Activated T-helper 1 cell treated with anti-CD3 and anti-CD28 coated beads, Interleukin-2, amount 50 U/mL, for 16 hours (primary cell): ENCODE measurements at places on chromosomes 3 and 15.

DNA sequence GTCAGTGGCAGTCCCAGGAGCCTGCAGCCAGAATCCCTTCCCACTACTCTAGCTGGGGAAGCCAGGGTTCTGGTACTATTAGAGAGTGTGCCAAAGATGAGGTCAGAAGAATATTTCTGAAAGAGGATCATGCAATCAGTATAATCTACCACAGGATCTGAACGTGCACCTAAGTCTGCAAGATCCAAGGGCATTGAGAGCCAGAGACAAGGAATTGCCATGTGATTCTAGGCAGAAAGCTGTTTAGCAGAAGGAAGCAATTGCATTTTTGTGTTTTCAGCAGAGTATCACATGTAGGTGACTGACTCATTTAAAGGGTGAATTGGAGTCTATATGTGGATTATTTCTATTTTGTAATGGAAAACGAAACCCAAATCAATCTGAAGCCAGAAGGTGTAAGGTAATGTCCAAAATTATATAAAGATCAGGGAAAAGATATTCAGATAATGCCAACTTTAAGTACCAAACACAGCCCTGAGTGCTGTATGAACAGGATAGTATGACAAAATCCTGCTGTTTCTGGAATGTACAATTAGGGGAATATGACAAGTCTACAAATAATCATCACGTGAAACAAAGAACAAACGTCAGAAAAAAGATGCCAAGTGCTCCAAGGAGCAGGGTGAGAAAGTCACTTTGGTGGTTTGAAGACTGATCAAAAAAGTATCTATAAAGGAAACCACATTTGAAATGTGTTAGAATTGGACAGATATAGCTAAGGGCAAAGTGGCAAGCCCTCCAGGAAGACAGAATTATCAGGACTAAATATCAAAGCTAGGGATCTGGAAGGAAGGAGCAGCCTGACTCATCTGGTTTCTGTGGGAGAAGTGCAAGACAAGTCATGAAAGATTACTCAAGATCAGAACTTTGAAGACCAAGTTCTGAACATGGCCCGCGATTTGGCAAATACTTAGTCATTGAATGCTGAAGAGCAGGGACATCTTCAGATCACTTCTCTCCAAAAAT lies 1036.6 kb downstream of the NTRK3 start:
- DNase-seq, result no peak

GRCh38 chr3:62527474-62527873 lies 154.1 kb upstream of the FEZF2 start:
- DNase-seq, result no peak

GRCh38 chr15:26889298-26889898 lies 22.5 kb downstream of the GABRA5 start:
- DNase-seq, result no peak

DNA sequence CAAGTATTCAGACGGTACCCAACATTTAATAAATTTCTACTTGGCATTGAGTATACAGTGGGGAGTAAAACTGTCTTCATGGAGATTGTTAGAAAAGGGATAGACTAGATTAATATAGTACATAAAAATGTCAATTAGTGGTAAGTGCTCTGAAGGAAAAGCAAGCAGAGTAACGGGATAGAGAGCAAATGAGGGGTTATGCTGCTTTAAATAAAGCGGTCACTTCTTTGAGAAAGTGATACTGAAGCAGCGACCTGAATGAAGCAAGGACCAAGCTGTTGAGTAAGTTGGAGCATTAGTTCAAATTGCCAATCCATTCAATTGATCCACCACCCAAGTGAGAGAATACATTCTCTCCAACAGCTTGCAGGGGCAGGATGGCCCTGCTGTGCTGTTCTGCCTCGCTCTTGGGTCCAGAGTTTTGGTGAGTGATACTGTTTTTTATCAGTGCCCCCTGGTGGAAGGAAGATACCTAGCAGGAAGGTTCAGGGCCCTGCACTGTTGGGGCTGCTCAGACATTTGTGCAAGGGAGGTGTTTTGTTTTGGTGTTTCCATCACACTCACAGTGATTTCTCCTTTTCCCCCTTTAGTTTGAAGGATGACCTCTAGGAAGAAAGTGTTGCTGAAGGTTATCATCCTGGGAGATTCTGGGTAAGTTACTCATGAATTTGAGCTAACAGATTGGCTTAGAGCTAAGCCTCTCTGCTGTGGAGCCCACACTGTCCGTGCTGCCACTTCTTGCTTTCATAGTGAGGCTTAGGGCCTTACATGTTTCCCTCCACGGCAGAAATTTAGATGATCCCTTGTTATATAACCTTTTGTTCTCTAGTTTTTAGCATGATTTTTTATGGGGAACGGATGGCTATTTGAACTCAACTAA lies 69.0 kb downstream of the RAB7A start:
- DNase-seq, result peak; percentile 42

- no peak for DNase-seq
These were observed 260.5 kb downstream of the SCAPER start for GRCh38 chr15:76644646-76645045.

DNA sequence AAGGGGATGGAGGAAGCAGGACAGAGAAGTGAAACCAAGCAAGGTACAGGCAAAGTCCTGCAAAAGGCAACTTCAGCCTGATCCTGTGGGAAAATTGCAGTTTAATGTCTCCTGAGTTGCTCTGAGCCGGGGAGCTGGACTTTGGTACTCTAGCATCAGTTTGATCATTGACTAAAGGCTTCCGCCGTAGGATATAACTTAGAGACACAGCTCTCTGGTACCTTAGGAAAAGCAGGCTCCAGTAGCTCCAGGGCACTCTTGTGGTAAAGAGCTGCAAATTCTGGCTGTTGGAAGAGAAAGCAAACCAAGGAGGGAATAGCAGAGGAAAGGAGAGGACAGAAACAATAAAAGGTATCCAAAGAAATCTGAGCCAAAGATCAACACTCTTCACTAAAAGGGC lies 521.1 kb downstream of the PLOD2 start:
- DNase-seq, result no peak

- no peak for DNase-seq
These were observed 20.8 kb downstream of the NFKBIZ start for GRCh38 chr3:101870138-101870537.

DNA sequence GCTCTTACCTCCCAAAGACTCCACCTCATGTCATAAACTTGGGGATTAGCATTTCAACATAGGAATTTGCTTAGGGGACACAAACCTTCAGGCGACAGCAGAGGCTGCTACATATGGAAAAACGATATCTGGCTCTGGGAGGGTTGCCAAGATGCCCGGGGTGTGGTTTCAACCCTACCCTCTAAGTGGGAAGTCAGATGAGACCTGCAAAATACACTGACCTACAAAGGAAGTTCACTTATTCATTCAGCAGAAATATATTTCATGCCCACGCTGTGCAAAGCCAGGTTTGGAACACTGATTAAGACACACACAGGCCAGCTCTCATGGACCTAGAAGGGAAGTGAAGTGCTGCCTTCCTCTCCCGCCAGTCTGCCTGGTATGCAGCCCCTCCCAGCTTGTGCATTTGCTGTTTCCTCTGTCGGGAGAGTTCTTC lies 239.3 kb downstream of the FEZF2 start:
- DNase-seq, result no peak

- DNase-seq, result no peak
These were observed 74.6 kb upstream of the SPATA12 start for GRCh38 chr3:56985878-56986277.

DNA sequence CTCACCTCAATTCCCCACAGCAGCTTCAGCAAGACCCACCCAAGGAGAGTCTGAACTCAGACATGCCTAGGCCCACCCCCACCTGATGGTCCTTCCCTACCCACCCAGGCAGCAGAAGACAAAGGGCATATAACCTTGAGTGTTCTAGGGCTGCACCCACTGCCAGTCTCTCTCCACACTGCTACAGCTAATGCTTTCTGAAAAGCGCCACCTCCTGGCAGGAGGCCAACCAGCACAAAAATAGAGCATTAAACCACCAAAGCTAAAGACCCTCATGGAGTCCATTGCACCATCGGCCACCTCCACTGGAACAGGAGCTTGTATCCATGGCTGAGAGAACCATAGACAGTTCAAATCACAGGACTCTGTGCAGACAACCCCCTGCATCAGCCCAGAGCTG lies 11.3 kb upstream of the RPL39L start:
- peak; percentile 44 for DNase-seq
